ENCODE measurements at places on chromosomes 1 and 21.

GRCh38 chr1:111965781-111966443 is 23.6 kb downstream of the KCND3 start:
- DNase-seq = no peak

GRCh38 chr1:239810061-239810481 is 281.6 kb upstream of the FMN2 start:
- no peak for DNase-seq

GRCh38 chr1:186016856-186017255 is 282.7 kb downstream of the HMCN1 start:
- DNase-seq = no peak

DNA sequence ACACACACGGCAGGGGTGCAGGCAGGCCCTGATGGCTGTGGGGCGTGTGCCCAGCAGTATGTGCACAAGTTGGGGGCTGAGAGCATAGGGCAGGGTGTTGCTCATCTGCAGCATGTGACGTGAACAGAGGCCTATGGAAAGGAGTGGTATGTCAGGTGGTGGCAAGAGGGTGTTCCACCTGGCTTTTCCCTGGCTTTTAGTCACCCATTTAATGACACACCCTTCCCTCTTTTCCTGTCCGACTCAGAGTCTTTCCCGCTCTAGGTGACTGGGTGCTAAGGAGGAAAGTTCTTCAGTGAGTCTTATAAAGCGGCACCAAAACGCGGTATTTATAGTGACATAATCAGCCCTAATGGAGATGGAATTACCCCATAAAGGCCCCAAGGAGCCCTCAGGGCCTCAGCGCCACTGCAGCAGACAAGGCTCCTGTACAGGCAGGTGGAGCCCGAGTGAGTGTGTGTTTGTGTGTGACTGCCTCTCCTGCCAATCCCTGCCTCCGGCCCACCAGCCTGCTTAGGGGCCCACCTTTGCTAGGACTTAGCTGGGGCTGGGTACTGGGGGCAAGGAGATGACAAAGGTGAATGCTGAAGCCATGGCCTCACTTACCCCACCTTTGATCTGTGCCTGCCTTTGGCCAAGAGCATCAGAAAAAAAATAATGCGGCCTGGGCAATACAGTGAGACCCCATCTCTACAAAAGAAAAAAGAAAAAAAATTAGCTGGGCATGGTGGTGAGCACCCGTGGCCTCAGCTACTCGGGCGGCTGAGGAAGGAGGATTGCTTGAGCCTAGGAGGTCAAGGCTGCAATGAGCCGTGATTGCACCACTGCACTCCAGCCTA is 3.3 kb upstream of the EPHA2 start:
- DNase-seq = no peak

DNA sequence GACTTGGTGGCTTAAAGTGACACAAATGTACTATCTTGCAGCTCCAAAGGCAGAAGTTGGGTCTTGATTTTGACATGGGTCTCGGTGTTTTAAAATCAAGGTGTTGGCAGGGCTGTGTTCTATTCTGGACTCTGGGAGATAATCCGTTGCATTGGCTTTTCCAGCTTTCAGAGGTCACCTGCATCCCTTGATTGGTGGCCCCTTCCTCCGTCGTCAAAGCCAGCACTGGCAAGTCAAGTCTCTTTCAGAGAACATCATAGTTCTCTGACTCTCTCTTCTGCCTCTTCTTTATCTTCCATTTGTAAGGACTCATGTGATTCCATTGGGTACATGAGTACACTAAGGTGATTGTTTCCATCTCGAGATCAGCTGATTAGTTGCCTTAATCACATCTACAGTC is 172.1 kb downstream of the CAMTA1 start:
- DNase-seq = no peak

- peak; percentile 11 for DNase-seq
Measured at GRCh38 chr1:89363196-89363595, 663 bp upstream of the GBP6 start.

DNA sequence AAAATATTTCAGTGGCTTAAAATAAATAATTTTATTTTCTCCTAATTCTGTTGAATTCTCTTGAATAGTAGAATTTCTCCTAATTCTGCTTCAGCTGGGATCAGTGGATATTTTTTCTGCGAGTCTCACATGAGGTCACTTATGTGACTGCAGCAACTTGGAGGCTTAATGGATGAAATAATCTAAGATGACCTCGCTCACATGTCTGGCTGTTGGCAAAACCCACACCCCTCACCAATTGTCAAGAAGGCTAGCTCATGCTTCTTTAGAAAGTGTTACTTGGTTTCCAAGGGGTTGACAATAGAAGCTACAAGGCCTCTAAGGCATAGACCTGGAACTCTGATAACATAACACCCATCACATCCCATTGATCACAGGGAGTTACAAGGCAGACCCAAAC is 156.9 kb upstream of the DPYD start:
- no peak for DNase-seq

Data from stimulated activated CD4-positive, alpha-beta T cell treated with anti-CD3 and anti-CD28 coated beads, Interleukin-15, amount 100 ng/mL, for 24 hours (primary cell).